ENCODE measurements at places on chromosomes 7 and 10. TPM values are rescaled to one million over a fixed set of nuclear protein-coding genes. Genes with fewer than 3 reads are reported as not detected.

DNA sequence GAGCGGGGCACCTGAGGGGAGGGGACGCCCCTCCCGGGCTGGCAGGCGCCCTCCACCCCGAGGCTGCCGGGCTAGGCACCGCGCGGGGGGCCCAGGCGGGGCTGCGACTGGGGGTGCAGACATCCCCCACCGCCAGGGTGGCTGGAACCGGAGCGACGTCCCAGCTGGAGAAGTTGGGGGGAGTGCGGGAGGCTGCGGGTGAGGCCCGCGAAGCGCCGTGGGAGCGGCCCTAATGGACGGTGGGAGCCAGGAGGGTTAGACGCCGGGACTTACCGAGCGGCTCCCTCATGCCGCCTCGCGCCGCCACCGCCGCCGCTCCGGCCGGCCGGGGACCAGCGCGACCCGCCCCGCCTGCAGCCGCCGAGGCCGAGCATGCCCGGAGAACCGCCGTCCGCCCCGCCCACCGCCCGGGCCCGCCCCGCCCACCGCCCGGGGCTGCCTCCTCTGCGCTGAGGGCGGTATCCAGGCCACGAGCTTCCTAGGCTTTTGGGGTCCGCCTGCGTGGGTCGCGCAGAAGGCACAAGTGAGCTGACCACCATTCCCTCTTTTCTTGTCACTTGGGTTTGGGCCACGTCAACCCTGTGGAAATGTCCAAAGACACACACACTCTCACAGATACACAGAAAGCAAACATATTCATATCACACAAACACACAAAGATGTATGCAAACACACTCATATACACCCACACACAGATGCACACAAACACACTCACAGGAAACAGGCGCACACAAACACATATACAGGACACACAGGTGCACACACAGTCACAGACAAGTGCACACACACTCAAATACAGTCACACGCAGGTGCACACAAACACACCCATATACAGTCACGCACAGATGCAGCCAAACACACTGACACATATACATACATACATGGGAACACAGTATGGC lies at the start of gene JCAD:
JCAD (minus strand) TSS at position 378 of the 899 bp plus-strand sequence. CDS start 11,774 bp downstream, outside the sequence.
- peak; percentile 83 for DNase-seq

- DNase-seq = no peak
Measured at GRCh38 chr7:130430841-130431666, 9.8 kb downstream of the CEP41 start.

GRCh38 chr10:99784727-99785441 lies 2.4 kb downstream of the ABCC2 start:
- no peak for DNase-seq

CYP3A5 gene
- total RNA-seq = 0.39 TPM

HACD1 gene
- 18.6 TPM for total RNA-seq
